ENCODE measurements at places on chromosomes 7 and 10. TPM values are rescaled to one million over a fixed set of nuclear protein-coding genes. Genes with fewer than 3 reads are reported as not detected.

DNA sequence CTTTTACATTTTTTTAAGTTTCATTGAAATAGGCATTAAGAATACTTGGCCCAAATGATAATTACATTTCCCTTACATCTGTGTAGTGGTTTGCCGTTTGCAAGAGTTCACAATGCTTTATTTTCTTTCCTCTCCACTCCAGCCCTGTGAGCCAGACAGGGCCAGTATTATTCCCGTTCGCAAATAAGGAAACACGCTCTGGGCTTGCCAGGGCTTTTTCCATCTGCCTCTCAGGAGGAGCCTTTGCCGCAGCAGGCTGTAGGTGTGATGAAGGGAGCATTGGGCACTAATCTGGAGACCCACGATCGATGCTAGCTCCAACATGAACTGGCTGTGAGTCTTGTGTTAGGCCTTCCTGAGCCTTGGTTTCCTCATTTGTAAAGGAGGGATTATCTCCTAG, 154.4 kb downstream of the GALNT17 start:
- DNase-seq, result no peak

The UPK3BL2 gene
- total RNA-seq, result 10.5 TPM

The MMP21 gene
- not detected for total RNA-seq

DNA sequence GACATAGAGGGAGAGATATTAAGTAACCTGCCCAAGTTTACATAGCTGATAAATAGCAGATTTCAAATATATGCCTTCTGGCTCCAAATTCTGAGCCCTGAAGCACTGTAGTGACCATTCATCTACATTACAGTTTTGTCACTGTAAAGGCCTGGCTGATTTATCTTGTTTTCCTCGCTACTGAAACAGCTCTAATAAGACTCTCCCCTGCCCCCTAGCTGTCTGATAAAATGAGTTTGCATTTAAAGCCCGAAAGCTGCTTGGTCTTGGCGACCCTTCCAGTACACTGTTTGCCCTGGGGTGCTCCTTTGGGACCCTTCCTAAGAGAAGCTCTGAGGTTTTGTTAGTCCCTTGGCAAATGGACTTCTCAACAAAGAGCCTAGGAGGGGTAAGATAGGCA, 59.7 kb upstream of the RAB11FIP2 start:
- peak; percentile 19 for DNase-seq
- H3K4me3 ChIP-seq, result no peak overlapping the region
- H3K27ac ChIP-seq, result no peak overlapping the region
- peaks cover 5% of the 10 kb centered on the region for H3K36me3 ChIP-seq

- no peaks in the 10 kb centered on the region for H3K27me3 ChIP-seq
- no peak for DNase-seq
- peaks cover 33% of the 10 kb centered on the region for H3K4me1 ChIP-seq
- H3K27ac ChIP-seq, result peak overlapping the region; percentile 64
Measured at GRCh38 chr10:60732198-60732806, 46.0 kb upstream of the CDK1 start.

The C10orf53 gene
- not detected for total RNA-seq

The TMEM236 gene
- 0.04 TPM for total RNA-seq

DNA sequence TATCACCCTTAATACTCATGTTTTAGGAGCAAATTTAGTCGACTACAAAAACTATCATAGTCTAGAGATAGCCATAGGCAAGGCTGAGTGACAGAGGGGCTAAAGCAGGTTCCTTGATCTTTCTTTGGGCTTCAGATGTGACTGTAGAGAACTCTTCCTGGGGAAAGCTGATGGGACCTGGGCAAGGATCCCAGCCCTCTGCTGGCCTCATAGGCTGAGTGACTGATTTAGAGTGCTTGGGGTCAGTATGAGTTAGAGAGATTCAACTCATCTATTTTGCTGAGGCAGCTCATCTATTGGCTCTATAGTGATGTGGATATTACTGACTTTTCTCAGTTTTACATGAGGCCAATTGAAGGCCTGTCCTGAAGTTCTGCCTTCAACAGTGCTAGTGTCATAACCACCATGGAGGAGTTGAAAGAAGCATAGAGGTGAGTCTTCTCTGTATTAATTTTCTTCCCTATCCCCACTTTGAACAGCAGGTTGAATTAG, 81.6 kb downstream of the SAMD9 start:
- no peak for DNase-seq
- no peak overlapping the region for H3K4me3 ChIP-seq
- peaks cover 11% of the 10 kb centered on the region for H3K36me3 ChIP-seq
- H3K27ac ChIP-seq, result no peak overlapping the region
- peaks cover 3% of the 10 kb centered on the region for H3K27me3 ChIP-seq
- peaks cover 21% of the 10 kb centered on the region for H3K4me1 ChIP-seq

The SFRP5 gene
- total RNA-seq, result 2.4 TPM

The CALCR gene
- total RNA-seq, result 1.2 TPM

DNA sequence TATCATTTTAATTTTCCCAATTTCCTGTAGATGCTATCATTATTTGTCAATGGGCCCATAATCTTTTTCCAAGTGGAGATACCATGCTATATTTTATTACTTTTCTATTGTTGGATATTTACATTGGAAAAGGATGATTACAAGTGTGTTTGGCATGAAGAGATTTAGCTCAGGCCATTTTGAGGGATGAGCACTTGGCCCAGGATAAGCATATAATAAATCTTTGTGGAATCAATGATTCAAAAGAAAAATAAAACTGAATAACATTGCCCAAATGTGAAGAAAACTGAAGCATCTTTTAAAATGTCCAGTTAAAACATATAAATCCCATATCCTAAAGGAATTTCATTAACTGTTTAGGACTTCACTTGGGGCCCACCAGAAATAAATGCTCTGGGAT, 260.9 kb upstream of the BMPER start:
- no peaks in the 10 kb centered on the region for H3K27me3 ChIP-seq
- H3K4me1 ChIP-seq, result peaks cover 12% of the 10 kb centered on the region

DNA sequence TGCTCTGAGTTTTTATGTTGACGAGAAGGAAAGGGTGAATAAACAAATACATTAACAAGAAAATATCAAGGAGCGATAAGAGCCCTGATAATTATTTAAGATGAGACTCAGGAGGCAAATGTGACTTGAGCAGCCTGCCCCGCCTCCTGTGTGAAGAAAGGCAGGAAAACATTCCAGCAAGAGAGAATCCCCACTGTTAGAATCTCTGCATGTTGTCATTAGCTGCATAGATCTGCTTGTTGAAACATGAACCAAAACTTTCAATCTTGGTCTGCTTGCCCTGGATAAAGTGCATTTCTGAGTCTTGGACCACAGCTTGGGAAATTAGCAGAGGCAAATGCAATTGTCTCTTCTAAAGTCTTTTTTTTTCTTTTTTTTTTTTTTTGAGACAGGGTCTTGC, 120.0 kb downstream of the DPP6 start:
- no peak overlapping the region for H3K27ac ChIP-seq
- DNase-seq, result no peak
- no peaks in the 10 kb centered on the region for H3K27me3 ChIP-seq
- no peaks in the 10 kb centered on the region for H3K4me1 ChIP-seq

GRCh38 chr10:10774416-10774815, 243.3 kb upstream of the CELF2 start:
- no peaks in the 10 kb centered on the region for H3K27me3 ChIP-seq
- no peak overlapping the region for H3K27ac ChIP-seq
- no peaks in the 10 kb centered on the region for H3K36me3 ChIP-seq

DNA sequence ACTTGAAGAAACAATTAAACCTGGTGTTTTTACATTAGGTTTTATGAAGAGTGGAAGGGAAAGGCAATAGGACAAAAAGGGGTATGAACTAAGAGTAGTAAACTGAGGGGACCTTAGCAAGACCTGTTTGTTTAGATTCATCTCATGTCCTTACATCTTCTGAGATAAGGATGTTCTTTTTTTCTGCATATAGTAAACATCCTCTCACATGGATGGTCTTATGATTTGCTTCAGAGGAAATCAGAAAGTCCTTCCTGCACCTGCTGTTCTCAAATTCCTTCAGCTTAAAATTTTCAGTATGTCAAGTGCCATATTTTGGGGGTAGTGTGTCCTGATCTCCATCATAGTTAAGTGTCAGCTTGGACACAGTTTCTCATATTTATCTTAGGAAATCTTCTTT, 232.6 kb downstream of the ADK start:
- H3K4me1 ChIP-seq, result peaks cover 6% of the 10 kb centered on the region
- no peak overlapping the region for H3K4me3 ChIP-seq
- no peaks in the 10 kb centered on the region for H3K36me3 ChIP-seq
- DNase-seq, result no peak
- H3K27ac ChIP-seq, result no peak overlapping the region

GRCh38 chr10:9848981-9849380, 1168.7 kb upstream of the CELF2 start:
- DNase-seq, result no peak
- H3K27ac ChIP-seq, result no peak overlapping the region
- peaks cover 26% of the 10 kb centered on the region for H3K4me1 ChIP-seq

DNA sequence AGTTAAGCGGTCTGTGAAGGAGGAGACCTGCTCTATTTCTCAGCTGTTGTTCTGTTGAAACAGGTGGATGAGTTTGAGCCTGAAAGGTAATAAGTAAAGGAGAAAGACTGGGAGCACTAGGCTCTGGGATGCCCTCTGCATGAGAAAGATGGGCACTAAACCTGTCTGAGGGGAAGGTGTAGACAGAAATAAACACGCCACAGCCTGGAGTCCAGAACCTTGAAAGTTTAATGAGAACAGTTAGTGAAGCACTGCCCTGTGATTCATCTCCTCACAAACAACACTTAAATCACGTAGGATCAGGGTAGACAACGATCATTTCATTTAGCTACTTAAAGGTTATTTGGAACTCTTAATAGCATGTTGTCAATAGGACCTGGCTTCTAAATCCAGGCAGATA, 193.1 kb downstream of the PHTF2 start:
- H3K4me3 ChIP-seq, result no peak overlapping the region
- peaks cover 21% of the 10 kb centered on the region for H3K4me1 ChIP-seq
- no peaks in the 10 kb centered on the region for H3K27me3 ChIP-seq
- no peak overlapping the region for H3K27ac ChIP-seq
- no peak for DNase-seq

GRCh38 chr10:123778719-123779517, 112.7 kb downstream of the CPXM2 start:
- no peak overlapping the region for H3K4me3 ChIP-seq
- H3K27ac ChIP-seq, result no peak overlapping the region
- DNase-seq, result no peak
- H3K4me1 ChIP-seq, result peaks cover 43% of the 10 kb centered on the region
- H3K27me3 ChIP-seq, result peaks cover 32% of the 10 kb centered on the region
- no peaks in the 10 kb centered on the region for H3K36me3 ChIP-seq

The PRRT4 gene
- 1.5 TPM for total RNA-seq

The FKBP6 gene
- 0.09 TPM for total RNA-seq

DNA sequence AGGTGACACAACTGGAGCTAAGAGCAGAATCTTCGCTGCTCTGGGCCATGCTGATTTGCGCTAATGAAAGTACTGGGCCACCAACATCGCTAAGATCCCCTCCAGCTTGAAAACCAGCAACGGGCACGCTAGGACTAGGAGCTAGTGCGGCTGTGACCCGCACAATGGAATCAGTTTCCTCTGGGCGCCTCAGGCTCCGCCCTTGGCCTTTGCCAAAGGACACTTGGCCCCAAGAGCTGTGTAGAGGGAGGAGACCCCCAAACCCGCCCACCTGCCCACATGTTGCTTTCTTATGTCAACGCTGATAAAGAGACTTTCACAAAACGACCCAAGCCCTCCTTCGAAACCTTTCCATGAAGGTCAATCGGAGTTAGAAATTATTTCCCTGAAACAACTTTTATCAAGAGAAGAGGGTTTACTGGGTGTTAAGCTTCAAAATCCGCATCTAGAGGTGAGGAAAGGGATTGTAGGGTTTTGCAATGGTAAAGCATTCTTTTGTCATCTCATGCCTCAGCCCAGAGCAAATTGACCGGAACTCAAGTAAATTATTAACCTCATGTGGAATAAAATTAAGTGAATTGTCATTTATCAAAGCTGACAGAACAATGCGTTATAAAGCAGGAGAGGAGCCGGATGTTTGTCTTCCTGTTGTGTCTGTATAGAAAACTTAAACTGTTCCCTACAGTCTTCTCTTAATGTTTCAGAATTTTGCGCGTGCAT, 9.4 kb downstream of the ABCB5 start:
- no peak for DNase-seq
- H3K4me1 ChIP-seq, result no peaks in the 10 kb centered on the region
- no peaks in the 10 kb centered on the region for H3K36me3 ChIP-seq
- H3K27ac ChIP-seq, result no peak overlapping the region
- no peaks in the 10 kb centered on the region for H3K27me3 ChIP-seq

DNA sequence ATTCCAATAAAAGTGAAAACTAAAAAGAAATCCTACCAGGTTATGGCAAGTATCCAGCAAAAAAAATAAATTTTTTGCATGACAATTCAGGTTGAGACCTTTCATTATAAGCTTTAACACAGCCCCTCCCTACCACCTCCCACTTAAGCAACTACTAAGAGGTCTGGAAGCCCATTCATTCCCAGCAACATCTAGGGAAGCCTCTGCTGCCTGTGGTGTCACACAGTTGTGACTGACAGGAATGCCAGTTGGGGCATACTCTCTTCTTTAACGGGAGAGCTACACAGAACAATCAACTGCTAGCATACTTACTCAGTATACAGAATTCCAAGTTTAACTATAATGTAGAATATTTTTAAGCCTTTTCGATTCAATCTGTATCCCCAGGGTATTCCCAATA, 27.8 kb downstream of the ABI1 start:
- DNase-seq, result no peak
- peaks cover 10% of the 10 kb centered on the region for H3K36me3 ChIP-seq
- H3K27me3 ChIP-seq, result no peaks in the 10 kb centered on the region
- H3K4me3 ChIP-seq, result no peak overlapping the region

GRCh38 chr10:23448802-23449570, 10.1 kb downstream of the OTUD1 start:
- DNase-seq, result no peak
- no peak overlapping the region for H3K27ac ChIP-seq
- no peak overlapping the region for H3K4me3 ChIP-seq

GRCh38 chr10:18419945-18420344, 231.4 kb downstream of the NSUN6 start:
- no peaks in the 10 kb centered on the region for H3K36me3 ChIP-seq
- no peak overlapping the region for H3K4me3 ChIP-seq
- DNase-seq, result no peak
- H3K4me1 ChIP-seq, result peaks cover 10% of the 10 kb centered on the region
- H3K27ac ChIP-seq, result no peak overlapping the region
- H3K27me3 ChIP-seq, result no peaks in the 10 kb centered on the region

The CCDC186 gene
- 23.3 TPM for total RNA-seq

- H3K36me3 ChIP-seq, result no peaks in the 10 kb centered on the region
- no peak overlapping the region for H3K27ac ChIP-seq
- peak overlapping the region; percentile 84 for H3K4me3 ChIP-seq
- H3K4me1 ChIP-seq, result peaks cover 79% of the 10 kb centered on the region
- H3K27me3 ChIP-seq, result peaks cover 23% of the 10 kb centered on the region
- DNase-seq, result peak; percentile 33
Measured at GRCh38 chr7:41699516-41699915, 3.4 kb downstream of the INHBA start.

The FLNC gene
- 8.0 TPM for total RNA-seq

The SHH gene
- total RNA-seq, result 0.37 TPM

Measured in WTC11 (cell line).